Astrocyte of the hippocampus (primary cell): ENCODE measurements at places on chromosomes 1 and 21.
A peak's percentile ranks its signal among the peaks of the same experiment; 100 is the strongest.

DNA sequence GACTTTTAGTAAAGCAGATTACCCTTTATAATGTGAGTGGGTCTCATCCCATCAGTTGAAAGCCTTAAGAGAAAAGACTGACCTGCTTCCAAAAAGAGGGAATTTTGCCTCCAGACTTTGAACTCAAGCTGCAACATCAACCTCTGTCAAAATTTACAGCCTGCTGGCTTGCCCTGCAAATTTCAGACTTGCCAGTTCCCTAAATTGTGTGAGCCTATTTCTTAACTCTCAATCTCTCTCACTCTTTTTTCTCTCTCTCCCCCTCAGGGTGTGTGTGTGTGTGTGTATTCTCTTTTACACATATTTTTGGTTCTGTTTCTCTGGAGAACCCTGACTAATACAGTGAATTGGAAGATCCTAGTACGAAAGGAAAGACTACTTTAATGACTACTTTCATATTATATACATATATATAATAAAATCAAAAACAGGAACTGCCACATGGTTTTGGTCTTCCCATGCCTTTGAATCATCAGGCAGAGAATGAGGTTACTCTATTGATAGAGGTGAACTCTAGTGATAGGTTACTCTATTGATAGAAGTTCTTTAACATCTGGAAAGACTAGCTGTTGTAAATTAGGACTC lies 6.4 kb downstream of the OR2C3 start:
- no peak for DNase-seq

DNA sequence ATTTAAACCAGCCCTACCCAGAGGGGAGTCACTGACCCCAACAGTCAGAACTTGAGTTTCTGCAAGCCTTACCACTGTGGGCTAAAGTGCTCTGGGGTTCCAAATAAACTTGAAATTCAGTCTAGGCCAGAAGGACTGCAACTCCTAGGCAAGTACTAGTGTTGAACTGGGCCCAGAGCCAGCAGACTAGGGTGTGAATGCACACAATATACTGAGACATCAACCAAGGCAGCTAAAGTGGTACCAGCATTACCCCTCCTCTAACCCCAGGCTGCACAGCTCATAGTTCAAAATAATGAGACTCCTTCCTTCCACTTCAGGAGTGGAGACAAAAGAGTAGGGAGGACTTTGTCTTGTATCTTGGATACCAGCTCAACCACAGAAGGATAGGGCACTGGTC lies 18.9 kb upstream of the IL20 start:
- DNase-seq = no peak

DNA sequence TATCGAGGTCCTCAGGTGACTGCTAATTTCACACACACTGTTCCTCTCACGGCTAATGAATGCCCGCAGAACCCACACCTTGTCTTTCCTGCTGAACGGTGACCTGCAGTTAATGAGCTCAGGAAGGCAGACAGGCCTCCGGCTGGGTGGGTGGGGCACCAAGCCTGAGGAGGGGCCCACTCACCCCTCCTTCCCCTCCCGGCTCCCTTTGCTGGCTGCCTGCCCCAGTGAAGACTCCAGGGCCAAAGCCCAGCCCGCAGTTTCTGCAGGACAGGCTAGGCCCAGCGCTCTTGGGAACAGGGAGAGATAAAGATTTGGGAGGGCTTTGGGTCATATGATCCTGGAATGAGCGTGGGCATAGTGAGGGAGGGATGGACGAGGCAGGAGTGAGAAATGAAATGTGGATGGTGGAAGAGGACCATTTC lies 26.4 kb downstream of the FOXO6 start:
- DNase-seq = peak; percentile 91

GRCh38 chr1:223144431-223144830 lies 1.4 kb upstream of the TLR5 start:
- DNase-seq = no peak

GRCh38 chr1:26701266-26701994 lies 5.6 kb downstream of the ARID1A start:
- DNase-seq = peak; percentile 75

- DNase-seq = no peak
These were observed 60.7 kb upstream of the TTC34 start for GRCh38 chr1:2861988-2862813.

- no peak for DNase-seq
These were observed 14.8 kb upstream of the ADGRB2 start for GRCh38 chr1:31778763-31779488.

GRCh38 chr1:54886724-54887664 lies at the start of gene DHCR24:
DHCR24 (minus strand) TSS chr1:54887195; CDS start chr1:54887119, 76 bp downstream.
- DNase-seq = peak; percentile 96

- DNase-seq = no peak
These were observed 108.0 kb downstream of the DNM3 start for GRCh38 chr1:171949316-171949715.

DNA sequence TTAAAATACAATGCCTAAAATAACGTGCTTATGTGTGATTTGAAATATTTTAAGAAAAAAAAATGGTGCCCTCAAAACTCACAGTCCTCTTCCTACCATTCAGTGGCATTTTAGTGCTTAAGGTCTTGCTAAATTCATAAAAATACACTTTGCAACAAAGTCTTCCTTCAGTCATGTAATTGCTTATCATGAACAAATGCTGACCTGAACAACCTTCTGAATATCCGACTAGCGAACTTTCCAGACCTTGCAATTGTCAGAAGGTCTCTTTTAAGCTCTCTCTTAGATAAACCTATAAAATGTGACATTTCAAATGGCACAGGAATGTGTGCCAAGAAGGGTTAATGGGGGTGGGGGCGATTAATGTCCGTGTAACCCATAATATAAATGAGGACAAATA lies 858 bp downstream of the BRINP3 start:
- DNase-seq = no peak

DNA sequence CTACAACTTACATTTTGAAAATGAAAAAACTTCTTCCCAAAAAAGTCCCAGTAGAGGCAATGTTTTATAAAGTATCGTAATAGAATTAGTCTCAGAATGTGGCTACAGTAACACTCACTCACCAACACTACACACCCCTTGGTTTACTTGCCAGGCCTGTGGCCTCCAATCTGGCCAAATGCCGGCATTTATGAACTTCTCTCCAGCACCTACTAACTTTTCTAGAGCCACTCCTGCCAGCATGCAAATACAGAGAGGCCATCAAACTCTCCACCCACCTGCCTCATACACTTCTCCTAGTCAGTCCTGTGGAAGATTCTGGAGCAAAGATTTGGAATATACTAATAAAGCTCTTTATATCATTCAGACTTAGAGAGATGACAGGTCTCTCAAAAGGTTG lies 32.3 kb downstream of the STPG1 start:
- DNase-seq = no peak

DNA sequence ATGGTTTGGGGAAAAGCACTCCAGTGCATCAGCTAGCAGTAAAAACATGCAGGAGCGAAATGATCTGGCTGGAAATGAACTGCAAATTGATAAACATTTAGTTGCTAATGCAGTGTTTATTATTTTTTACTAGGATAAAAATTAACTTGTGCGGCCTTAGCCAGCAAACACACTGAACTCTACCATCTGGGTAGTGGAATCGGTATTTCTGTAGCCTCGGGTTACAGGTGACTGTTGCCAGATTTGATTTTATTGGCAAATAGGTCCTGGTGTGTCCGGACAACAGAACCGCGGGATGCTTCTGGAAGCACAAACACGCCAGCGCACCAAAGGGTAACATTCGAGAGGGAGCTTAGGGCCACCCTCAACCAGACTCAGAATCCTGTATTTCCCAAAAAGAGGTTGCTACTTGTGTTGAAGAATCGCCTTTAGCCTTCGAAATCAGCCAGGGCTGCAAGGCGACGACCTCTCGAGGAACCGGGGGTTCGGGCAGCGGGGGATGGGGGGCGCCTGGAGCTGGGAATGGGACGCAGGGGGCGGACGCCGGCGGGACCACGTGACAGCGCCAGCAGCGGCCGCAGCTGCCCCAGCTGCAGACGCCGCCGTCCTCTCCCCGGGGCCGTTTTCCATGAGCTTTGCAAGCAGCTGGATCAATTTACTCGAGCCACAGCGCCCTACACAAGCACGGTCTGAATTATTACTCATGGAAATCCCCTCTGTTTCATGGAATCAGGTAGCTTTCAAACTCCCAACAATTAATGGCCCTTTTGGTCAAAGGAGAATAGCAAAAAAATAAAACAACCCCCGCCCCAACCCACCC lies 158.8 kb downstream of the TOMM20 start:
- peak; percentile 80 for DNase-seq

DNA sequence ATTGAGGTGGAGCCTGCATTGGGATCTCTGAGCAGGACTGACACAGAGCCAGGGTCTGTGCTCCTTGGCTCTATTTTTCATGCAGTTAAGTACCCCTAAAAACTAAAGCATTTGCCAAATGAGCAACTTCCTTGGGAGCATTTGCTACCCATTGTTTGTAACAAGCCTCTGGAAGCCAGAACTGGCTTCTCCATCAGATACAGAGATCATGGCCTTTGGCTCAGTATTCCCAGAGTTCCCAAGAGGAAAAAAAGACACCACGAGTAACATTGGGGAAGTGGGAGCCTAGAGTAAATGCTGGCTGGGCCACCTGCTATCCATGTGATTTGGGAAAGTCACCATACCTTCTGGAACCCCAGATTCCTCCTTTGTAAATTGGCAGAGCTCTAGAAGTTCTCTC lies 44.8 kb downstream of the OPTC start:
- DNase-seq = no peak

GRCh38 chr21:14361958-14362357 lies 21.0 kb downstream of the HSPA13 start:
- DNase-seq = peak; percentile 3

DNA sequence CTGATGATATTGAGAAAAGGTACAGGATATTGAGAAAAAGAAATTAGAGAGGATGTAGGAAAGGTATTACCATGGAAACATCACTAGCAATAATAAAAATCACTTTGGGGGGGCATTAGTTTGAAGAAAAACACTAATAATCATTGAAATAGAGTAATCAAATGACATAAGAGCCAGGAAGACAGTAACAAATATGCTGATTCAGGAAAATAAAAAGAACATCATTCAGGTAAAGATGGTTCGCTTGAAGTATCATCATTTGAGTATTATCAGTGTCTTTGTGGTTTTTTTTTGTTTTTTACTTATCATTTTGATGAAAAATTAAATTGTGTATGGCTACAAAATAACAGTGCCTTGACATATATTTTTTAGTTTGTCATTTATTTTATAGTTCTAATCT lies 164.5 kb downstream of the IFI44 start:
- no peak for DNase-seq

DNA sequence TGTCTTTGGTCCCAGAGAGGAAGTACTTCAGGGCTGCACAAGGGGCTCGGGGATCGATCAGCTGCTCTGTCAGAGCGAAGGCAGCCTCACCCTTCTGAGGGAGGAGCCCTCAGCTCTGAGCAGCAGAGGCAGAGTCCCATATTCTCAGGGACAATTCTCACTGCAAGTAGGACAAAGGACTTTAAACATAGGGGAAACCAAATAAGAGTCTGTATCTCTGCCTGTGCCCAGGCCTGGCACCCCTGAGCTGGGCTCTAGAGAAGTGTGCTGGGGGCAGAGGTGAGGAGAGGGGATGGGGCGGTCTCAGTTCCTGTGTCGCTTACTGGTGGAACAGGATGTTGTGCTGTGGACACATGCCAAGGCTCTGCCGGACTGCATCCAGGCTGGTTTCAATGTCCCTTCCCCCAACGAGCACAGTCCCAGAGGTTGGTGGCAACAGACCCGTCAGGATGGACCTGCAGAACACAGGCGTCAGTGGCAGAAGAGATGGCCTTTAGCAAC lies 76.6 kb downstream of the ABCA4 start:
- no peak for DNase-seq

DNA sequence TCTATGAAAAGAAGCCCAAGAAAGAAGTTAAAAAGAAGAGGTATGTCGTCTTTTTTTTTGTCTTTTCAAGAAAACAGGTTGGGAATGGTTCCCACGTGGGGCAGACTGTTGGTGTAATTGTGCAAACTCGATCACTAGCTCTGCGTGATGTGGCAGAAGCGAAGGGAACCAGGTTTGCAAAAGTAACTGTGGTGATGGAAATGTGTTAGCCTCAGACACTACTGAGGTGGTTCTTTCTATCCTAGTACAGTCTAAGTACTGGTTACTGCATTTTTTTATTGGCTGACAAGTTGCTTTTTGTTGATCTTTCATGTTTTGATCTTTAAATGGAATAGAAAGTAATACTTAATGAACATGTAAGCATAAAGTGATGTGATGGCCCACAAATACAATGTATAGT lies 8.8 kb downstream of the RPL5 start:
- no peak for DNase-seq

DNA sequence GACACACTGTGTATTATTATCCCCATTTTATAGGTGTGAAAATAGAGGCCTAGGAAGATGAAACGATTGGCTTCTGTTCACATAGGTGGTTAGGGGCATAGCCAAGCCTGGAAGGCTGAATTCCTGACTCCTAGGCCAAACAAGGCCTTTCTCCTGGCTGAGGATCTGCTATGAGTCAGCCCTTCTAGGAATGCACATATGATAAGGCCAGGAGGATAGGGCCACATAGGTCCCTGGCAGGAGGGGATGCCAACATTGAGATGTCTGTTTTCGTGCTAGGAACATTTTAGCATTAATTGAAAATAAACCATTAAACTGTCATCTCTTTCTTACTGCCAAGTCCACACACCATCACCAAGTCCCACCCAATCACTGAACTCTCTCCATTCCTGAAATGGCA lies 9.2 kb downstream of the CSMD2 start:
- DNase-seq = peak; percentile 30

DNA sequence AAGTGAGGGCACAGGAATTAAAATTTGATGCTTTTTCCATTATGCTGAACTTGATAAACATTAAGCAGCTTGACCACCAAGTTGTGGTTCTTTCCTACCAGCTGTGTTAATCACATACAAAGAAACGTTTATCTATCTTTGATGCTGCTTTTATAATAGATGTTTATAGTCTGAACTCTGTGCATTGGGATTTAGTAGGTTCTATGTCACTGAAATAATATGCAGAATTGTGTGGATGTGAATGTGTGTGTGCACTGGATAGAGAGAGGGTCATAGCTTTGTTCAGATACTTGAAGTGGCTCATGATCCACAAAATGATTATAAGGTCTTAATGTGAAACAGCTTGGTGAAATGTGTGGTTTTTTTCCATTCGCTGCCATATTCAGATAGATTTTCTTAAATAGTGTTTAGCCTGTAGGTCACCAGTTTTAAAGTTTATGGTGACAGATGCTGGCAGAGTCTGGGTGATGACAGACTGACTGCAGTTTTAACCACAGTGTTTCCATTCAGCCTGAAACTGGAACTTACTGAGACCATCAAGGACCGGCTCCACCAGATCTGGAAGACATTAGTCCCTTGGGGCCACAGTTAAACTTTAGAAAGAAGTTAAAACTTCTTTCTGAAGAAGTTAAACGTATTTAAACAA lies 10.2 kb downstream of the DDI2 start:
- DNase-seq = no peak

DNA sequence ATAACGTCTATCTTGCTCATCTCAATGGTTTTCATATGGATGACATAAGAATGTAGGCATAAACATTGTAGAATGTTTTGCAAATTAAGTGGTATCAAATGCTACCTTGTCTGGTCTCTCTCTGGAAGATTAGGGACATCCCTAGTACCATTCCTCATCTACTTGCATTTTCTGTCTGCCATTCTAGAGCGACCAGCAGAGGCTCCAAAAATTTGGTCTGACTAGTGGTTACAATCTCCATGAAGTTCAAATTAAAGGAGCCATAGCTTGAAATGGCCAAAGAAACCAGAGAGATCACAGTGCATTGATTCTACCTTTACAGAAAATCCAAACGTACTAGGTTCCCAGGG lies 1.1 kb downstream of the CD84 start:
- DNase-seq = no peak

GRCh38 chr1:117093091-117093534 lies 28.4 kb downstream of the TRIM45 start:
- peak; percentile 94 for DNase-seq
